ENCODE measurements at places on chromosomes 2 and 18.

DNA sequence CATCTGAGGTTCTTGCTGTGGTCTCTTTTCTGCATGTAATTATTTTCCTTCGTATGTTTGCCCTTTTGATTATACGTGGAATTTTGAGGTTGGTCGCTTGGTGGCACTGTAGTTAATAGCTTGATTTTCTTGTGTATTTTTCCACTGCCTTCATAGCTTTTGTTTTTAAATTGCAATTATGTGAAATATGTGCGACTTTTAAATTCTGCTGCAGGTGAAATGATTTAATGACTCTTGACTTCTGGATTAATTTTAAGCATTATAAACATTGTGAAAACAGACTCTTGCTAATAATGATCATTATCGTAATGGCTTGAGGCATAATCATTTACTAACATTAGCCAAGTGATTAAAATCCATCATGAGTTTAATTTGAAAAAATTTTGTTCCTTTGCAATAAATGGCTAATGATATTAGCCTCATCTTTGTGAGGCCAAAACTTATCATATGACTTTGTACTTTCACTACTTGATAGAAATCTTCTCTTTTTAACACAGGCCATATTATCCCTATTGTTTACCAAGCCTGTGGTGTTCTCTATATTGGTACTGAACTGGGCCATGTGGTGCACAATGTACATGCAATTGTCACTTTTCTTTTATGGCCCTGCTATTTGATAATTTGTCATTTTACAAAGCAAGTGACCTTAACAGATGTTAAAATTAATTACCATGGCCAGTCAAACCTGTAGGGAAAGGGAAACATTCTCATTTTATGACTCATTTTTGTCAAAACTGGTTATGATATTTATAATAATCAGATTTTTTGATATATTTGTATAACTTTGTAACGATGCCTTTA, 62.8 kb upstream of the NEUROD1 start:
- peak; percentile 49 for DNase-seq

- DNase-seq = no peak
Observed at GRCh38 chr18:9688036-9688741, 19.9 kb upstream of the RAB31 start.

DNA sequence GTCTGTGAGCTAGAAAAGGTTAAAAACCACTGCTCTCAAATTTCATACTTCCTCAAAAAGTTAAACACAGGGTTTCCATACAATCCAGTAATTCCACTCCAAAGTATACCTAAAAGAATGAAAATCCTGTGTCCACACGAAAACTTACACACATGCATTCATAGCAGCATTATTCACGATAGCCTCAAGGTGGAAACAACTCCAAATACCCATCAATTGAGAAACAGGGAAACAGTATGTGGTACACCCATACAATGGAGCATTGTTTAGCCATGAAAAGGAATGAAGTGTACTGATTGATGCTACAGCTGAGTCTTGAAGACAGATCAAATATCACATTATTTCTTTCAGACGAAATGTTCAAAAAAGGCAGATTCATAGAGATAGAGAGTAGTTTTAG, 36.7 kb downstream of the UXS1 start:
- DNase-seq = no peak

DNA sequence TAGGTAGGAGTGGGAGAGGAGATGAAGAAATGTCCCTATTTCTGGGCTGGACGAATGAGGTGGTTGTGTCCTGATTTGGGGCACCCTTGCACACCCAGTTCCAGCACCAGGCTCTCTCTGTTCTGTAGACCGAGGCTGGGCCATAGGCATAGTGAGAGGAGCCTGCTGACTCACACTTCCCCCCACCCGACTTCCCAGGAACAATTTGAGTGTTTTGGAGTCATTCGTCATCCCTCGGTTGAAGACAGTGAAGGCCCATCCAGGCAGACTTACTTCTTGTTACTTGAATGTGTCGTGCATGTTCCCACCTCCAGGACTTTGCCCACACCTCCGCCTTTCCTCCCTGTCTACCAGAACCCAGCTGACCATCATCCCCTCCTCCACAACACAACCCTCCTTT, 179.1 kb downstream of the HAUS1 start:
- no peak for DNase-seq

DNA sequence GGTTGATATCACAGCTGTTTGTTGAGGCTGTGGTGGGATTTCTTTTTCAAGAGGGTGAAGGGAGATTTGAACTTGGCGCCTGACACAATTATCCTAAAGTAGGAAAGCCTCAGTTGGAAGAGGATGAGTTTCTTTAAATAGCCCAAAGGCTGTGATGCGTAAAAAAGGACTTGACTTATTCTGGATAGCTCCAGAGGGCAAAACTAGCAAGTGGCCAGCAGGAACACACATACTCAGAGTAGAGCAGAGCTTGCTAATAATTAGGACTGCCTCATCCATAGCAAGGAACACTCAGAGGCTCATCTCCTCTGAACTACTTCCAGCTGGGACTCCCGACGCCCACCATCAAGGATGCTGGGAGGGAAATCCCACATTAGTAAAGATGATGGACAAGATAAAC, 74.0 kb downstream of the AFF3 start:
- DNase-seq = no peak

DNA sequence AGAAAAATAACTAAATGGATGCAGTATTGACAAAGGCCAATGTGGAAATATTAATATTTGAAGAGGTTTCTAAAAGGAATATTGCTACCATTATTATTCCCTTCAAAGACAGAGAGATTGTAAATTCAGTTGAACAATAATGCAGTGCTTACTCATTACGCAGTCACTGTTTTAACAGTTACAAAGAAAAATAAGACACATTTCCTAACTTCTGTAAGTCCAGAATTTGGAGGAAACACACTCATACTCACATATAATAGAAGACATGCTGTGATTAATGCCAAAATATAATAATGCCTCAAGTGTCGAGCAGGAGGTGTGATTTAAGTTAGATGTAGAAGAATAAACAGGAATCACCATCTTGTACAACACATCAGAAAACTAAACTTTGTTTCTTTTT, 389.2 kb downstream of the FBXO15 start:
- DNase-seq = no peak

- no peak for DNase-seq
Observed at GRCh38 chr18:61731693-61732376, 161.0 kb downstream of the RNF152 start.

DNA sequence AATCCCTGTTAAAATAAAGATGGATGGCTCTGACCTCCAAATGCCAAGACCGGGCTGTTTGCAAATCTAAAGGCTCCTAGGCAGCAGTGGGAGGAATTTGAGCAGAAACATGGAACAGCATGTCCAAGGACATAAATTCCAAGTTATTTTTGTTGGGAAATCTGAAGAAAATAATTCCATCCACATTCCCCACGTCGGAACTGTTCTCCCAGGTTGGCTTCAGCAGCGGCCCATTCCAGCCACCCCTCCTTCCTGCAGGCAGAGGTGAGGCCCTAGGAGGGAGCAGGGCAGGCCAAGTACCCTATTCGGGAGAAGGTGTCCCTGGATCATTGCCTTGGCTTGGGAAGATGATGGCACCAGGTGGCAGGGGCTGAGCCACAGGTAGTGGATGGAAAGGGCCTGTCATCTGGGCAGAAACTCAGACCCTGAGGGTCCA, 117.1 kb downstream of the CAPN13 start:
- DNase-seq = no peak

- no peak for DNase-seq
Observed at GRCh38 chr2:66604326-66604725, 169.4 kb downstream of the MEIS1 start.

GRCh38 chr2:27320958-27321543, 1.8 kb downstream of the MPV17 start:
- DNase-seq = no peak

DNA sequence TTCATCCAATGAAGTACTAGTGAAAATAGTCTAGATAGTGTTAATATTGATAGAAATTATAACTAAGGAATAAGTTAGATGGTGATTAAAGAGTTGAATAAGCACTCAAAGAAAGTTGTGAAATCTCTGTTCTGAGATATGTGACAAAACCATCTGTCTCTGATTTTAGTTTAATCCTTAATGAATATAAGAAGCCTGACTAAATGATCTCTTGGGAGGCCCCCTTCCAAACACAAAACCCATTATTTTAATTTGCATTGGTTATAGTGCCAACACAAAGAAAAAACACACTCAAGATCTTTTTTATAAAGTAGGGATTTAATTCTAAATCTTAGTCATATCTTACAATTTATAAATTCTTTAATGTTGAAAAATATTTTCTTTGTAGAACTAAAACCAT, 34.0 kb downstream of the SCN2A start:
- DNase-seq = no peak

DNA sequence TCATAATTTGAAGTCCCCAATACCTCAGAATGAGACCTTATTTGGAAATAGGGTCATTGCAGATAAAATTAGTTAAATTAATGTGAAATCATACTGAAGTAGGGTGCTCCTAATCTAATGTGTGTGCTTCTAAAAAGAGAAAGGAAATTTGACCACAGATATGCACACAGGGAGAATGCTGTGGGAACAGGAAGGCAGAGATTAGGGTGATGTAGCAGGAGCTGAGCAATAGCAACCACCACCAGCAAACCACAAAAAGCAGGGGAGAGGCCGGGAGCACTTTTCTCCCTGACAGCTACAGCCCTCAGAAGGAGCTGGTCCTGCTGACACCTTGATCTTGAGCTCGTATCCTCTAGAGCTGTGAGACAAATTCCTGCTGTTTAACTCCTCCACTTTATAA, 24.6 kb upstream of the SCG2 start:
- no peak for DNase-seq

DNA sequence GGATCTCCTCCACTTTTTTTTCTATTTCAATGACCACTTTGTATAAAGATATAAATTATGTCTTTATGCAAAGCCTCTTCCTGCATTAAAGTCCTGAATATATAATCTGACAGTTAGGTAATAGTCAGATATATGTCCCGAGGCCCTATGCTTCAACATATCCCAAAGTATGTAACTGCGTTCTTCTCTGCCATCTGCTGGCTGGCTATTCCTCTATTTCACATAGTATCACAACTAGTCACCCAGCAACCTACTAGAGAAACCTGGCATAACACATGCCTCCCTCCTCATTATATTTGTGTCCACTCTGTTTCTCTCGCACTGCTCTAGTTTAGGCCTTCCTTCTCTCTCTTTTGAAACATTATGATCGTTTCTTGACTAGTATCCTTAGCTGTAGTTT, 640.8 kb downstream of the DPP10 start:
- DNase-seq = no peak

DNA sequence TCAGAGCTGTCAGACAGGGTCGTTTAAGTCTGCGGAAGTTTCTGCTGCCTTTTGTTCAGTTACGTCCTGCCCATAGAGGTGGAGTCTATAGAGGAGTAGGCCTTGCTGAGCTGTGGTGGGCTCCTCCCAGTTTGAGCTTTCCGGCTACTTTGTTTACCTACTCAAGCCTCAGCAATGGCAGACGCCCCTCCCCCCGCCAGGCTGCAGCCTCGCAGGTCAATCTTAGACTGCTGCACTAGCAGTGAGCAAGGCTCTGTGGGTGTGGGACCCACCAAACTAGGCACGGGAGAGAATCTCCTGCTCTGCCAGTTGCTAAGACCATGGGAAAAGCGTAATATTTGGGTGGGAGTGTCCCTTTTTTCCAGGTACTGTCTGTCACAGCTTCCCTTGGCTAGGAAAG, 86.5 kb downstream of the EFEMP1 start:
- DNase-seq = no peak

- DNase-seq = no peak
Observed at GRCh38 chr2:176814740-176815367, 397.7 kb upstream of the HNRNPA3 start.

GRCh38 chr18:7577706-7578105, 10.6 kb downstream of the PTPRM start:
- no peak for DNase-seq

GRCh38 chr18:60018618-60019462, 119.0 kb downstream of the PMAIP1 start:
- DNase-seq = no peak

DNA sequence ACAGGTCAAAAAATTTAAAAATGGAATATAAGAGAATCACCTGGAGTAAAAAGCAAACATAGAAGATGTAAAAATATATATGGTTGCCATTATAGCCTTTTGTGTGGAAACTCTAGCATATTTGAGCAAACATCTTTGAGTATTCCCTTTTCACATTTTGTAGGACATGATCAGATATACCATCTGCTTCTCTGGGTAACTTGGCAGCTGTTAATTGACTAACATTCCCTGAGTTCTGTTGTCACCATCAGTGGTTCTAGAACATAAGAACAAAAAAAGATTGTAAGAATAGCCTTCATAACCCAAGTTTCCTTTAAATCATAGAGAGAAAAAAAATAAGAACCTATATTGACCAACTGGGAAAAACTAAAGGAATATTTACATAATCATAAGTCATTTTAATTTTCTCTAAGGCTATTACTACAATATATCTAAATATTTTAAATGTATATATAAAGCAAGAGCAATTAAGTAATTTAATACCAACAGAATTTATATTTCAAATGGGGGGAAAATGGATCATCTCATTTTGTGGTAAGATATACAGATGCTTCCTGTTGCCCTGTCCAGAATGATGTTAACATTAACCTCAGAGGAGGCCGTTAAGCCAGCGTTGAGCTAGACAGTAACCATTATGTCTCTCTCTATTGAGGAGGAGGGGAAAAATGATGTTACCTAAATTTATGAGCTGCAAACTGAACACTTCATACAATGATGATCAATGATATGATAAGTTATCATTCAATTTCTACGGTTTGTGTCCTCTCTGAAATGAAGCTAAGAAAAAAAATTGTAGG, 9.8 kb upstream of the INO80D start:
- no peak for DNase-seq

- no peak for DNase-seq
Observed at GRCh38 chr18:56112013-56112749, 524.2 kb upstream of the TCF4 start.

GRCh38 chr2:61670591-61671501, 132.7 kb upstream of the XPO1 start:
- DNase-seq = no peak

Data from right lung (tissue), 10 donors.